ENCODE measurements at places on chromosomes 11 and 22.

- H3K4me1 ChIP-seq = no peaks in the 10 kb centered on the region
- no peak for DNase-seq
- H3K27ac ChIP-seq = no peak overlapping the region
- no peak overlapping the region for H3K4me3 ChIP-seq
- H3K36me3 ChIP-seq = peaks cover 5% of the 10 kb centered on the region
- H3K27me3 ChIP-seq = no peaks in the 10 kb centered on the region
Observed at GRCh38 chr22:49993649-49994360, 18.8 kb downstream of the IL17REL start.

DNA sequence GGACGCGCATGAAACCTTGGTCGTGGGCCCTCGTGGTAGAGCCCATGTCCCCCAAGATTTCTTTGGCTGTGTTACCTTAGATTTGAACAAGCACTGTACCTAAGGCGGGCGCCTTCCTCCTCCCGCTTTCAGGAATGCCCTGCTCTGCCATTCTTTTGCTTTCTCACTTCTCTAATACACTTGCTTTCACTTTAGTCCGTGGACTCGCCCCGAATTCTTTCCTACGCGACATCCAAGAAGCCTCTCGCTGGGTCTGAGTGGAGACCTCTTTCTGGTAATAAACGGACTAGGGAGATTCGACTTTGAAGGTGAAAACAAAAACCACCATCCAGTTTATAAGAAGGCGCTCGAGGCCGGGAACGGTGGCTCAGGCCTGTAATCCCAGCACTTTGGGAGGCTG, 1.2 kb upstream of the NUP50 start:
- no peaks in the 10 kb centered on the region for H3K4me1 ChIP-seq
- no peaks in the 10 kb centered on the region for H3K27me3 ChIP-seq
- peaks cover 20% of the 10 kb centered on the region for H3K36me3 ChIP-seq
- no peak for DNase-seq
- no peak overlapping the region for H3K27ac ChIP-seq

DNA sequence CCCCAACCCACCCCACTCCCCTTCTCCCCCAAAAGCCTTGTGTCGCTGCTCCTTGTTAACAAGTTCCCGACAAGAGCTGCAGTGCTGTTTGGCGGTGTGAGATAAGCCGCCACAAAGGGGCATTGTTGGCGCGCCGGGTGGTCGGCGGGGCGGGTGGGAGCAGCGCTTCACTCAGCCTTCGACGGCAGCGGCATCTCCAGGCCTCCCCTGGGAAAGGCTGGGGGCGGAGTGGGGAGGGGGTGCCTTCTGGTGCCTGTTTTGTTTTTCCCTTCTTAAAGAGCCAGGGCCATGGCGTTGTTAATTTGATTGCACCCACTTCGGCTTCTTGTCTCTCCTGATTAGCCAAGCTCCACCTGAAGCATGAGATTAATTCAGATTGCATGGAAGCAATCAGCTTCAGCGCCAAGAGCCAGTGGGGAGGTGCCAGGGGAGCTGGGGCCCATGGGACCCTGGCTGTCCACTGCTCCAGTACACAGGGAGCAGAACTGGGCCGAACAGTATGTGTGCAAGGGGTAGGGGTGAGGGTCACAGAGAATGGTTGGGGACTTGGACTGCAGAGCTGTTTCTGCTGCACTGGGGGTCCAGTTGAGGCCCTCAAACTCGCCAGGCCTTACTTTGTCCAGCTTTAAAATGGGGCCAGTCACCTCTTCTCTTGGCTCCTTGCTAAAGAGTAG, 165.1 kb downstream of the CEP164 start:
- H3K27ac ChIP-seq = no peak overlapping the region
- H3K4me3 ChIP-seq = no peak overlapping the region
- no peaks in the 10 kb centered on the region for H3K36me3 ChIP-seq

DNA sequence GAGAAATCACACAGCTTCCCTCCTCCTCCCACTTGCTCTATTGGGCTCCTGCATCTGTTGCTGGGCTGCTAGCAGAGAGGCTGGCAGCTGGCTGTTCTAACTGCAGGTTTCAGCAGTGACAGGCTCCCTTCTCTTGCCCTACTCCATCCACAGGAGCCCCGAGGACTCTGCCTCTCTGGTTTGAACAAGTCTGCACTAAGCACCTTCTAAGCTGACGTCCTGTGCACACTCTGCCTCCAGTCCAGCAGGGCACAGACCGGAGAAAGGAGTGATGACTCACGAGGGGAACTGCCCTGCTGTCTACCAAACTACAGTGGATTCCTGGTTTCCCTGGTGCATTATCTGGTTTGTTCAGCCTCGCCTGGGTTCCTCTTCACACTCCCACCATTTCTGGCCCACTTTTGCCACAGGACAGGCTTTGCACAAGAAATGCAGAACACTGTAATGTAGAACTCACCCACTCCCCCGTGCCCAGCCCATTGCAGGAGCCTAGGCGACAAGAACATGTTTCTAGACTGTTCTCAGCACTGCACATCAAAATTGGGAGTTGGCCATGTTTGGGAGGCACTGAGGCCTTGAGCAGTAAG, 26.0 kb downstream of the IL10RA start:
- H3K36me3 ChIP-seq = no peaks in the 10 kb centered on the region
- H3K27me3 ChIP-seq = no peaks in the 10 kb centered on the region
- DNase-seq = no peak
- no peak overlapping the region for H3K27ac ChIP-seq
- H3K4me1 ChIP-seq = no peaks in the 10 kb centered on the region
